CD4-positive, alpha-beta T cell (primary cell): ENCODE measurements at places on chromosomes 11 and 22. TPM values are rescaled to one million over a fixed set of nuclear protein-coding genes. Genes with fewer than 3 reads are reported as not detected.

GRCh38 chr22:19769393-19769715, 8.8 kb downstream of the TBX1 start:
- DNase-seq, result no peak

The NXPE4 gene
- not detected for total RNA-seq

DNA sequence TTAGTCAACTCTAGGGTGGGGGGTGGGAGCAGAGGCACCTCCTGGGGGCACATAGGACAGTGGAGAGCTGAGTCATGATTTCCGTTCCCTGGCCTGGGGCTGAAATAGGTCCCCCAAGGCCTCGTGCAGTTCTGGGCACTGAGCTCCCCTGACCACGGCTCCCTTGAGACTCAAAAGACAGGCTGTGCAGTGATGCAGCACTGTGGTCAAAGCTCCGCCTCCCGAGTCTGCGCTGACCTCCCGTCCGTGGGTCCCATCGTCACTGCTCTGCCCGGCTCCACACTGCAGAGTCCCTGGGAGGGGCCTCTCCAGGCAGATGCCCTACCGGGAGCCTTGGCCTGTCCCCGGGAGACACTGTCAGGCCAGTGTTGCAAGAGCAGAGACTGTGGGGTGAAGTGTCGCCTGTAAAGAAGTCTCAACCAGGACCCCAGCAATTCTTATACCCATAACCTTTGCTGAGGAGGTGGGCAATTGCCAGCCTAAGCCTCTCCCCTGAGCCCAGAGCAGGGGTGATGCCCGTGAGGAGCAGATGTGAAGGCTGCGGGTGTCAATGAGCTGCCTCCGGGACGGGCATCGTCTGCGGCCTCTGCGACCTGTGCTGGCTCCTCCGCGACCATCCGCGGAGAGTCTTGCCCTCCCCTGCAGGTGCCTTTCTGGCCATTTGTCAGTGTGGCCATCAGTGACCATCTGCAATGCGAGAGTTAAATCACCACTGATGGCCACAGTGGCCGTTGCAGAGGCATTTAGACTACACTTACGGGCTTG, 877.3 kb downstream of the BRD1 start:
- no peak for DNase-seq

DNA sequence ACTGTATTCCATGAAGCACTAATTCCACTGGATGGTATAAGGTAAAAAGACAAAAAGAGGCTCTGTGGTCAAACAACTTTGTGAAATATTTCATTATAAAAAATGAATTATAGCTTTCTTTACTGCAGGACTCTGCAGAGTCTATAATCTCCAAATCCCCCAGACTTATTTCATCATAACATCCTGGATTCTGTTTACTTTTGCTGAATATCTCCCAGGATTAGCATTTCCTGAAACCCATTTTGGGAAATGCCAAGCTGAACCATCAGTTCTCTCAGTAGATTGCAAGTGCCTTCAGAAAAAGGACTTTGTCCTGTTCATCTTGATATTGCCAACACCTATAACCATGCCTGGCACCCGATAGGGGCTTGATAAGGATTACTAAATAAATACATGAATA, 7.9 kb downstream of the PAMR1 start:
- no peak for DNase-seq

- DNase-seq, result no peak
Measured at GRCh38 chr11:105183426-105183825, 43.9 kb upstream of the CARD18 start.
